ENCODE measurements at places on chromosomes 6 and 20.

DNA sequence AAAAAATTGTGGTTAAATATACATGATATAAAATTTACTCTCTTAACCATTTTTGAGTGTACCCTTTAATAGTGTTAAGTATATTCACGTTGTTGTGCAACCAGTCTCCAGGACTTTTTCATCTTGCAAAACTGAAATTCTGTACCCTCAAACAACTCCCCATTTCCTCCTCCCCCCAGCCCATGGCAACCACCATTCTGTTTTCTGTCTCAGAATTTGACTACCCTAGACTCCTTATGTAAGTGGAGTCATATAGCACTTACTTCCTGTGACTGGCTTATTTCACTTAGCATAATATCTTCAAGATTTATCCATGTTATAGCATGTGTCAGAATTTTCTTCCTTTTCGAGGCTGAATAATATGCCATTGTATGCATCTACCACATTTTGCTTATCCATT lies 5.1 kb downstream of the VPS16 start:
- no peak for DNase-seq

DNA sequence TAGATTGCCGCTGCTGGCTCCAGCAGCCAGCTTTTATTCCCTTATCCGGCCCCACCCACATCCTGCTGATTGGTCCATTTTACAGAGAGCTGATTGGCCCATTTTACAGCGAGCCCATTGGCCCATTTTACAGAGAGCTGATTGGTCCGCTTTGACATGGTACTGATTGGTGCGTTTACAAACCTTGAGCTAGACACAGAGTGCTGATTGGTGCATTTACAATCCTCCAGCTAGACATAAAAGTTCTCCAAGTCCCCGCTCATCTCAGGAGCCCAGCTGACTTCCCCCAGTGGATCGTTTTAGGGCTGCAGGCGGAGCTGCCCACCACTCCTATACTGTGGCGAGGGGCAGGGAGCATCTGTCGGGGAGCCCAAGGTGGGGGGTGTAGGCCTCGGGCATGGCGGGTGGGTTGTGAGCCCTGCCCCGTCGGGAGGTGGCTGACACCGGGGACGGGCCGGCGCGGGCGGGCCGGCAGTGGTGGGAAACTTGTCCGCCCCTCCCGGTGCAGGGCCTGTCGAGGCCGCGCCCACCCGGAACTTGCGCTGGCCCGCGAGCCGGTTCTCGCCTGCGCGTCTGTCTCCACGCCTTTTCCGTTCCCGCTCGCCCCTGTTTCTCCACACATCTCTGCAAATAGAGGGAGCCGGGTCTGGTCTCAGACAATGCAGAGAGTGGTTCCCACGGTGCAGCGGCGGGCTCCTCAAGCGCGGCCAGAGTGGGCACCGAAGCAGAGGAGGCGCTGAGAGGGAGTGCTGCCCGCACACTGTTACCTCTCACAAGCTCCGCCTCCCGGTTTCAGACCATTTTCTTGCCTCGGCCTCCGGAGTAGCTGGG lies 86.1 kb upstream of the STMND1 start:
- no peak for DNase-seq

- no peak for DNase-seq
These were observed 171.1 kb downstream of the FOXA2 start for GRCh38 chr20:22412977-22413868.

DNA sequence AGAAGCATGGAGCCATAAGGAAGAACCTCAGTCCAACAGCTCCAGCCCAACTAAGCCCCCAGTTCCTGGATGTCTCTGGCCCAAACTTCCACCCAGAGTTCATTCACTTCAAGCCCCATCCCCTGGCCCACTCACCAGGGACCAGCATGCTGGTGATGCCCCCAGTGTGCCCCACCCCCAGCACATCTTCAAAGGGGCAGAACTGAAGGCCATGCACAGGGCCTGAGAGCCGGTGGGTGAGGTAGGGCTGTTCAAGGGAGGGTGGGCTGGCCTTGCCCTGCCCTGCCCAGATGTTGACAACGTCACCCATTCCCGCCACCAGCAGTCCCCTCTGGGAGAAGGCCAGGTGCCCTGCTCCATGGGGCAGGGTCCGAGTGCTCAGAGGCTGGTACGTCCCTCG lies 3.6 kb downstream of the B3GALT4 start:
- no peak for DNase-seq

- no peak for DNase-seq
These were observed 14.7 kb downstream of the PI16 start for GRCh38 chr6:36969240-36969691.

DNA sequence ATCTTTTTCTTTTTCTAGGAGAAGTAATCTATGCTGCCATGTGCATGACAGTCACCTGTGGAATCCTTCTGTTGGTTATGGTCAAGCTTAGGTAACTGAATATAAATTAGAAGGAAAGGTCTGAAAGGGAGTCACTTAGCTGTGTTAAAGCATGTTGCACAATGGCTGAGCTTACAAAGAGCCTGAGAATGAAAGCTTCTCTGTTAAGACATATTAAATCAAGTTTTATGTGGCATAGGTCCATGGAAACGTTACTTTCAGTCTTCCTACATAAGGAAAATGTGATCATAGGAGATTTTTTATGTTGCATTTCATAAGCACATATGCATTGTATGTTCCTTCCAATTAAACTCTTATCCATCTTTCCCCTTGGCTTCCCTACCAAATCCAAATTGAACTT lies 72.1 kb downstream of the GFRAL start:
- DNase-seq: no peak

DNA sequence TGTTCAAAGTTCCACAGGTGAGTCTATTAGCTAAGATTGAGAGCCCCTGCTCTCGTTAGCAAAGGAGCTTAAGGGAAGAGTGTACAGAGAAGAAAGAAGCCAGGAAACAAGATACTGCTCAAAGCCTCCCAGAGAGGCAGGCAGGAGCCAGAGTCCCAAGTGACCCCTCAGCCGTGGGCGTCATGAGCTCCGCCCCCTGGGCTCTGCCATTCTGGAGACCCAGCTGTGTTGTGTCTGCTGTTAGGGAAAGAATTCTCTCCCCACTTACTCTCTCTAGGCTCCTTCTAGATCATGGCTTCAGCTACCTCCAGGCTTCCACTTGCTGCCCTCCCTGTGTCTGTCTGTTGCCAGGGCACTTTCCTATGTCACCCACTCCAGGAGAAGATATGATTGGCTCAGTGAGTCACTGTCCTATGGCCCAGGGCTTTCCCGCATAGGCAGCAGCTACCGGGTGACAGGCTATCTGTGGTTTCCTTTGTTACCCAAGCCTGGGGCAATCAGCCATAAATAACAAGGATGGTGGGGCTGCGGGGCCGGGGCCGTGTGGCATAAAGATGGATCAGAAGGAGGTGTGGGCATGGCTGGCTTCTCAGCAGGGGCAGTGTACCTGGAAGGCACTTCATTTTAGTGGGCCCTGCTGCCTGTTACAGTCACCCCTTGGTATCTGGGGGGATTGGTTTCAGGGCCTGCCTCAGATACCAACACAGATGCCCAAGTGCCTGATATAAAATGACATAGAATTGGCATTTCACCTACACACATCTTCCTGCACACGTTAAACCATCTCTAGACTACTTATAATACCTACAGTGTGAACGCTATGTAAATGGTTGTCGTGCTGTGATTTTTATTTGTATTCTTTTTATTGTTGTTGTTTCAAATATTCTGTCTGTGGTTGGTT lies 118.9 kb downstream of the ARMC2 start:
- DNase-seq: no peak

GRCh38 chr6:108958900-108959770 lies 110.9 kb downstream of the ARMC2 start:
- no peak for DNase-seq

DNA sequence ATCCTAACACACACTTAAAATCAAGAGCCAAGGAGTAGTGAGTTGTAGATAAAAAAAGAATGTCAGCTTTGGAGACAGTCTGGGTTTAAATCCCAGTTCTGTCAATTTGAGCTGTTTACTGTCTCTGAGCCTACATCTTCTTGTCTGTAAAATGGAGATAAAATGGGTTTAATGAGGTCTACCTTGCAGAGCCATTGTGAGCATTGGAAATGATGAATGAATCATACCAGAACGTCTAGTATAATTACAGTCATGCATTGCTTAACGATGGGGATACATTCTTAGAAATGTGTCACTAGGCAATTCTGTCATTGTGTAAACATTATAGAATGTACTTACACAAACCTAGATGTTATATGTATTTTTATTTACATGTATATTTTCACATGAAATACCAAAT lies 17.6 kb upstream of the SGK2 start:
- no peak for DNase-seq

DNA sequence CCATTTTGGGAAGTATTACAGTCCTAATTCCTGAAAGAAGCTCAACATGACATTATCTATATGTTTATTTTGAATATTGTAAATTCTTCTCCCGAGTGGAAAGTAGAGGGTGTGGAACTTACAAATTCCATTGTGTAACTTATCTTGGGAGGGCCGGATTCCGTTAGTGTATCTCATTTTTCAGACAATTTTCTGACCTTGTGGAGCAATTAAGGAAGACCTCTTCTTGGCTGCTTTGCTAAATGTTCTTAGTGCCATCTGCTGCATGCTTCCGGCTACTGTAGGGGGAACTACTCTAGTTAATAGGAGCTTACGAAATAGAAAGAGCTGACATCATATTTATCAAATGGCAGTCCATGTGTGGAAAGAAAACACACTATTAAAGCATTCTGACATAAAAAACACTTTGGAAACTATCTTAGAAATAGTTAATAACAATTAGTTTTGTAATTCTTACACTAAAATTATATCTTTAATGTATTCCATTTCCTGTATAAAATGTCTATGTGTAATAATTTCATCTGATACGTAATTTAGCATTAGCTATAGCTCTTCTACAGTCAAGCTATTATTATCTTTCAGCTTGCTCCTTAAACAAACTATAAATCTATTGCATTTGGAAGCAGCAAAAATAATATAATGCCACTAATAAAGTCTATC lies 41.5 kb upstream of the KCNQ5 start:
- DNase-seq: peak; percentile 3

GRCh38 chr6:87897663-87898062 lies 150.0 kb upstream of the SPACA1 start:
- no peak for DNase-seq

- DNase-seq: peak; percentile 91
These were observed at the start of gene PHF3 for GRCh38 chr6:63635588-63636517. Gene PHF3 (plus strand): TSS chr6:63635802. CDS start chr6:63646552, 10,750 bp downstream.

DNA sequence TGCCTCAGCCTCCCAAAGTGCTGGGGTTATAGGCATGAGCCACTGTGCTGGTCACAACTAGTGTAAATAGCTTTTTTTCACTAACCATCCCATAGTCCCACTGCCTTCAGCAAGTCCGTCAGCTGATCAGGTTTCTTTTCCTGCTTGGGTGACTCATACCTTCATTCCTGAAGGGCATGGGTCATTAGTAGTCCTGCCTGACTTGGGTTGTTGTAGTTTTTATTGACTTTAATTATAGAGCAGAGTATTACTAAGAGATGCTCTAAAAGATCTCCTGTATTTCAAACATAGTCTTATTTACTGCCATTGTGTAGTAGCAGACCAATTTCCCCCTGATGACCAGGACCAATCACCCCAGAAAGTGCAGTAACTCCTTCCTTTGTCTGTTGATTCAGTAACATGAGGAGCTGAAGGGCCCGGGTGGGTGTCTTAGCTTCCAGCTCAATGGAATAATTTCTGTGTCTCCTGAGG lies 25.8 kb downstream of the HLA-C start:
- no peak for DNase-seq

DNA sequence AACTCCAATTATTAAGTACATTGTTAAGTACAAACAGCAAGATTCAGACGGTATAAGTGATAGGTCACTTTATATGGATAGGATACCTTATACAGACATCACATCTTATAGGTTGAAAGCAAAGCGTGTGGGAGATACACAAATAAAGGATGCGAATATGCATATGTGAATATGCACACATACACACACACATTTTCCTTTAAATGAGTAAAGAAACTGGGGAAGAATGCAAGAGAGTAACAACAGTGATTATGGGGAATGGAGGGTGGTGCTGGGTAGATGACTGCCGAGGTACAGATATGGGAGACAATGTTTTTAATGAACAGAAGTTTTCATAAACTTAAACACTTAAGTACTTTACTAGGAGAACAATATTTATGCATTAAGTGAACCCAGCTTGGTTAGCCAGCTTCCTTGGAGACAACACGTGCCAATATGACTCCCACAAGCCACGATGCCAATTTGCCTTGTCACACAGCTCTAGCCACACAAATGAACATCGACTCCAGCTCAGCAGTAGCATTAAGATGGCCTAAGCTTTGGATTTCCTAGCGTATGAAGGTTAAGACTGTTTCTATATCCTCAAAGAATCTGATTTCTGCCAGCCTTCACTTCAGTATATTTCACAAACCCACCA lies 96.6 kb downstream of the EPB41L2 start:
- no peak for DNase-seq

GRCh38 chr6:15439410-15440025 lies 193.6 kb downstream of the JARID2 start:
- no peak for DNase-seq

GRCh38 chr6:40343877-40344565 lies 243.1 kb downstream of the LRFN2 start:
- no peak for DNase-seq

DNA sequence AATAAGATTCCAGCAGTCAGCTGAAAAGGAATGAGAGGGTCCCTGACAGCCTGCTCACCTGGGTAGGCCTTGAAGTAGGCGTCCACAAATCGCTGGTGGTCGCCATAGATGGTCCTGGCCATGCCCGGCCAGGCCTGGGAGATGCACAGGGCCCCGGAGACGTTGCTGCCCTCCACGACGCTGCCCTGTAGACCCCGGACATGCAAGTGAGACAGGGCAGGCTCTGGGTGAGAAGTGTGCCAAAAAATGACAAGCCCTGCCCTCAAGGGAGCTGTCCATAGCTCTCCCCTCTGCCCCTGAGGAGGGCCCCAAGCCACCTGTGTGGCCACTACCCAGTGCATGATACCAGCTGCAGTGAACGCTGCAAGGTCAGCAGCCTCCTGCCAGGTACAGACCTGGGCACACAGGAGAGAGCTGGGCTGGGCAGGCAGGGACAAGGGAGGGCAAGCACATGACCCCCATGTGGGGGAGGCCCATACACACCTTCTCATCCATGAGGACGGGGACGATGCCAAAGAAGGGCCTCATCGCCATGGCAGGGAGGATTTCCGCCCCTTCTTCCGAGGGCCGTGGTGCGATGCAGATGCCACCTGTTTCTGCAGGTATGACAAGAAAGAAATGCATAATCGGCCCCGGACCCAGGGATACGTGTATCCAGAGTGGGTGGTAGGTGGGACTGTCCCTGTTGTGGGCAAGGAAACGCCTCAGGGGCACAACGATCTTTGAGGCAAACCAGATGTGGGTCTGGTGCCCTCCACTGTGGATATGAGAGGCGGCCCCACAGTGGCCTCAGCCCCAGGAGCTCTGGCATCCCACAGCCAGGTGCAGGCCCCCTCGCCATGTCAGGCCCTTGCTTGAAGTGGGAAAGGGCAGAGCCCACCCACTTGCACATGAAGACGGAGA lies 21.2 kb upstream of the APMAP start:
- no peak for DNase-seq

Measured in NCI-H187 (cell line).